ENCODE measurements at places on chromosomes 2 and 18.

DNA sequence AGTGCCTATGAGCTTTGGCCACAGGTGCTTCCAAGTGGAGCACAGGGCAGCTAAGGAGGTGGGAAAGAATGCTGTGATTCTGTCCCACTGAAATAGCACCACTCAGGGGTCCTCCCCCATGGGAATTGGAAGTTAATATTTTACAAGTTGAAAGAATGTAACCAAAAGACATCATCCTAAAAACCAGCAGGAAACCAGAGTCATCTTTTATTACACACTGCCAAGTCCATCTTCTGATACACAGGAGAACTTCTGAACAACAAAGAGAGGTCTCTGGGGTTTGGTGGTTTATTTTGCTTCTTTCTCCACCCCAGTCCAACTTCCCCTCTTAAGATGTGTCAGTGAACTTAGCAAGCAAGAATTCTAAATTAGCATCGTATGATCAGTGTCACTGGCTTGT is 47.7 kb downstream of the COLEC12 start:
- DNase-seq, result no peak

DNA sequence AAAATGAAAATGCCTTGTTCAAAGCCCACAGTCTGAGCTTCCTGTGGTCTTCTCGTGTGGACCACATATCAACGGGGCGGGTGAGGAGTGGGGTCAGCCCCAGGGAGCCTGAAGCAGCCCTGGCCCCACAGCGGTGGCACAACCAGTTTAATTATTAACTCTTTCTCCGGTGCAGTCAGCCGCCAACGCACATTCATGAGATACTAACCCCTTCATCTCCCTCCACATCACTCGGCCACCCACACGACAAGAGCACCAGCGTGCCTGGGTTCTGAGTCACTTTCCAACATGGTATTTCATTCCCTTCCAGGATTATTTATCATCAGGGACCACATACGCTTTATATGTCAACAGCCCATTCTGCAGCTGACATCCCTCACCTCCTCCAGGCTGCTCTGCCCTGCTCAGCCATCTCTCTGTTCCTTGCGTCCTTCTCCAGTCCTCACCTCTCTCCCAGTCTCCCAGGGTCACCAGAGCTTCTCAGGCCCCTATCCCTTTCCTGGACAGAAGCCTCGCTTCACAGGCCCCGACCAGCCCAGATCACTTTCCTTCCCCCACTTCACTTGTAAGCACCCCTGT is 48.0 kb upstream of the ID2 start:
- DNase-seq, result peak; percentile 30

DNA sequence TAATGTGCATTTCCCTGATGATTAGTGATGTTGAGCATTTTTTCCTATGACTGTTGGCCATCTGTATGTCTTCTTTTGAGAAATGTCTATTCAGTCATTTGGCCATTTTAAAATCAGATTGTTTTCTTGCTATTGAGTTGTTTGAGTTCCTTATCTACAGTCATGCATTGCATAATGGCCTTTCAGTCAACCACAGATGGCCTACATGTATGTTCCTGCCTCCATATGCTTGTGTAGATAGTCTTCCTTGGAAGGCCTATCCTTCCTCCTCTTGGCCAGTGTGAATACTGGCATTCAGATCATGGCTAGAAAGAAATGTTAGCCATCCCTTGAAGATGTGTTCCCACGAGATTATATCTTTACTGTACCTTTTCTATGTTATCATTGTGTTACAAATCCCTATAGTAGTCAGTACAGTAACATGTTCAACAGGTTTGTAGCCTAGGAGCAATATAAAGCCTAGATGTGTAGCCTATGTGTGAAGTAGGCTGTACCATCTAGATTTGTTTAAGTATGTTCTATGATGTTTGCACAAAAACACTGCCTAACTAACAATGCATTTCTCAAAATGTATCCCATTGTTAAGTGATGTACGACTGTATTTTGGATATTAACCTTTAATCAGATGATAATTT is 65.6 kb upstream of the CD302 start:
- DNase-seq, result no peak

- no peak for DNase-seq
These were observed 25.3 kb upstream of the IL1RN start for GRCh38 chr2:113102133-113102532.

- no peak for DNase-seq
These were observed 279.8 kb downstream of the EIPR1 start for GRCh38 chr2:3097804-3098203.

DNA sequence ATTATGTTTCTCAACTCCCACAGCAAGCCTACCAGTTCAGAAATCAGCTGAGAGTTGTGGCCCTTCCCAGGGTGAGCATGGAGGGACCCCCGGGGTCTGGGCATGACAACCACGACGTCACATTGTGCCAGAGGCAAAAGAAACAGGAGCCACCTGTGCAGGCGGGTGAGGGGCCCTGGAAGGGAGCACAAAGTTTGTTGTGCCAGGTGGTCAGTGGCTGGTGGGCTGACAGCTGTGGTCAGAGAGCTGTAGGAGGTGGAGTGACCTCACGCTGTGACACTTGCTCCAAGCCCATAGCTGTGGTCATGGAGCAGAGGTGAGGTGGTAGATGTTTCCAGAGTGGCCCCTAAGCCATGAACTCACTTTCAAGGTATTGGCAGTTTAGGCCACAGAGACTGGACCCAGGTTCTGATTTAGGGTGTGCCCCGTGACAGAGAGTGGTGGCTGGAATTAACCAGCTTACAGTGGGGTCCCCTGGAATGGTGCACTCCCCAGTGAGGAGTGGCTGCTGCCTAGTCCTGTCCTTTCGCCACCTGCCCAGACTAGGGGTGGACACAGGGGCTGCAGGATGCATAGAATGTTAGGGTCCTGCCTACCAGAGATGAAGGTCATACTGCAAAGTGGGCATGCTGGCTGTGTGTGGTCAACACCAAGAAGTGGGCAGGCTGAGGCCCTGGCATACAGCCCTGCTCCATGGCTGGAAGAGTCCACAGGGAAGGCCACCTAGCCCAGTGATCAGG is 136.4 kb downstream of the GLI2 start:
- DNase-seq, result no peak

Measured in small intestine (tissue), 16 donors.